ENCODE measurements at places on chromosomes 5 and 9. TPM values are rescaled to one million over a fixed set of nuclear protein-coding genes. Genes with fewer than 3 reads are reported as not detected.

The F12 gene
- 14.4 TPM for total RNA-seq

The OR5C1 gene
- total RNA-seq = not detected

The SPOCK1 gene
- 16.4 TPM for total RNA-seq

The KCNV2 gene
- not detected for total RNA-seq

The SPINK13 gene
- total RNA-seq = not detected

The GARNL3 gene
- total RNA-seq = 3.5 TPM

The PCDHB12 gene
- total RNA-seq = 0.05 TPM

The CDO1 gene
- not detected for total RNA-seq

The SIGMAR1 gene
- total RNA-seq = 178 TPM

The PCDHB10 gene
- 0.21 TPM for total RNA-seq

Data from airway epithelial cell (primary cell).